Stimulated activated CD8-positive, alpha-beta memory T cell treated with anti-CD3 and anti-CD28 coated beads, Interleukin-12 subunit alpha, Interleukin-12 subunit beta, amount 100 ng/mL, for 1 hour (primary cell): ENCODE measurements at places on chromosomes 12 and 14.

- DNase-seq = no peak
Measured at GRCh38 chr12:26112703-26113147, 12.1 kb downstream of the BHLHE41 start.

GRCh38 chr14:65016471-65016870, 29.8 kb downstream of the FNTB start:
- no peak for DNase-seq

DNA sequence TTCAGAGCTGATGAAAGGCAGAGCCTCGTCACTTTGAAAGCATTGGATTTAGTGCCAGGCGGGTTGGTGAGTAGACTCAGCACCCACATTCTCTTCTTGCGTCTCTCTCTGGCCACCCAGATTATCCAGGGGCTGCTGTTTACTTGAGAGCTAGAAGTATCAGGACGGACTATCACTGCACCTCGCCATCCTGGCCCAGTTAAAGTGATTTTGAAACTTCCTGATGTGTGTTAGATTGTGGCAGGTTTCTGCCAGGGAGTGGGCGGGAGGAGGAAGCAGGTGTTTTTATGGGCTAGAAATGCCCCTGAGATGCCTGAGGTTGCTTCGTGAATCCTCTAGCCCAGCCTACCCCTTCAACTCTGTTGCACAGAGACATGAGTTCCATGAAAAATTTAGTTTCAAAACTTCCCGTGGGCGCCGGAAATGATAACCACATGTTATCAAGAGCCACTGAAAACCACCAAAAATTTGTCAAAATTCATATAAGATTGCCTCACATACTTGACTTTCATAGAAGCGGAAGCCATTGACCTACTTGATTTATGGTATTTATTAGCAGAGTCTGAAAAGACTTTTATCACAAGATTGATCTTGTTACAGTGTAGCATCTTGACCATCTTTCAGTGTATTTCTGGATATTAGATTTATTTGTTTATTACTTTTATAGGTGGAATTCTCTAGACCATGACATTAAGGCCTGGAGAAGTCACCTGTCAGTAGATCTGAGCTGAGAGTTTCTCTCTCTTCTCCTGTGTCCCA, 466.0 kb downstream of the RAD51B start:
- no peak for DNase-seq

DNA sequence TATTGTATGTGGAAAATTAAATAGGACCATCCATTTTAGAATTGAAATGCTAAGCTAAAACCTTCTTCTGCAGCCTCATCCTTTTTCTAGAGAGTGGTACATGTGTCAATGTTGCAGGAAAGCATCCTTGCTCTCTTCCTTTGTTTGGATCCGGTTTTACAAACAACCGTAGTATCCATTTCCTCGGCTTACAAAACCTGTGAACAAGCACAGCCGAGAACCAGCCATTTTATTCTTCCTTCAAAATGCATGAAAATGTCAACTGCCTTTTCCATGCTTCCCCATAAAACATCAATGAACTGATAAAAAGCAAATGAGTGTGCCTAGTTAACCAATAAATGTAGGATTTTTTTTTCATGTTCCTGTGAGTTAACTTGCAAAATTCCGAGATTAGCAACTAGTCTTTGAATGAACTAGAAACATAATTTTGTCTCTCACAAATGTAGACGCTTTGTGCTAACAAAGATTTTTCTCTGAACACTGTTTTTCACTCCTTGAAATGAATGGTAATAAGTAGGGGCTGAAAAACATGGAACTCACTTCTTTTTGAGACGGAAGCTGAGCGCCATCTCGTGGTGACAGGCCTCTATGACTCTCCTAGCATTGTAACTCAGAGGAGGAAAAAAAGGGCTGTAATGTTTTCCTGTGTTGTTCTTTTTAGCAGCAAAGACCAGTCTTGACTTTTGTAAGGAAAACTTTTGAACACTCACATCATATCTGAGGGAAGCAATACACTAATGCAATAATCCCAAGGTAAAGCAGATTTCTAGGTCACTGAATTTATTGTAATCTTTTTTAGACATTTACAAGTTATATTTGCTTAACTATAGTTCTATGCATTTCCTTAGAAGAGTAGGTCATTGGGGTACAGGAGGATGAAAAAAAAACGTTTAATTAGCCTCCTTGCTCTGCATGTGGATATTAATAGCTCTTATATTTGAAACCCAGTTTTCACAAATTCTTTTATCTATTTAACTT, 157.4 kb upstream of the FOXG1 start:
- DNase-seq = no peak
